ENCODE measurements at places on chromosomes 1 and 21.

DNA sequence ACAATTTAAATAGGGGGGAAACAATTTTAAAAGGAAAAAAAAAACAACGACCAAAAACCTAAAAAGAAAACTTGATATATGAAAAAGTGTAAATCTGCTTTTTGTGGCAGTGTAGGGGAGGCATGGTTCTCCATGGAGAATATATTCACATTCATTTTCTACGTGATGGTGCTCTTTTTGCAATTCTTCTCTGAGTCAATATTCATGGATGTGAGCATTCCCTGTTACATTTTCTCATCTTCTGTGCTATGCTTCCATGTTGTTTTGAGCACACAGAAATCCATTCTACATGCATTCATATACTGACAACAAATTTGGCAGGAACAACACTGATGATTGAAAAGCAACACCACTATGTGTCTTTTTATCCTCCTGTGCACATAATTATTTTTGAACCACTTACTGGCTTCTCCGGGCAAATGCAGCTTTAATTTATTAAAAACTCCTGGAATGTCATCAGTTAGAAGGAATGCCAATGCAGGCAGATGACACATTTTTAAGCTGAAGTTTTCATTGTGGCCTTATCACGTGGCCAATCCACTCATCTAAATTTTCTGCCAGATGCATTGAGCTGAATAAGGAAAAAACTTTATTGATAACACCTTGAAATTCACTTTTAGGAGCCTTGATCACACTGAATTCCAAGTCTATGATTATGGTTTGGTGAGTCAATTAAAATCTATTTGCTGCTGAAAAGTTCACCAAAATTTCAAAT, 590.6 kb downstream of the NUF2 start:
- DNase-seq: no peak

DNA sequence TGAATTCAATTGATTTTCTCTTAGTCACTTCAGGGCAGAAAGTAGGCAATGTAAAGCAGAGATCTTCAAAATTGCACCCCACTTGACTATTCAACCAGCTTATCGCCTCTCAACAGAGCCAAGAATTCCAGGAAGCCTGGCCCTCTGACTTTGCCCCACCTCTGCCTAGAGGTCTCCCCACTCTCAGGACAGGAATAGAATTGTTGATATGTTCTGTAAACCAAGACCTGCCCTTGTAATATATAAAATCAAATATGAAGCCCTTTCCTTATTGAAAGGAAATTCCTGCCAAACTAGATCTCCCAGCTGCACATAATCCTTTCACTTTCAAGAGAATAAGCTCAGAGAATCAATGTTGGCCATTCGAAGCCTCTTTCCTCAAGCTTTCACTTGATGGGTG, 116.1 kb upstream of the DPT start:
- DNase-seq: no peak

DNA sequence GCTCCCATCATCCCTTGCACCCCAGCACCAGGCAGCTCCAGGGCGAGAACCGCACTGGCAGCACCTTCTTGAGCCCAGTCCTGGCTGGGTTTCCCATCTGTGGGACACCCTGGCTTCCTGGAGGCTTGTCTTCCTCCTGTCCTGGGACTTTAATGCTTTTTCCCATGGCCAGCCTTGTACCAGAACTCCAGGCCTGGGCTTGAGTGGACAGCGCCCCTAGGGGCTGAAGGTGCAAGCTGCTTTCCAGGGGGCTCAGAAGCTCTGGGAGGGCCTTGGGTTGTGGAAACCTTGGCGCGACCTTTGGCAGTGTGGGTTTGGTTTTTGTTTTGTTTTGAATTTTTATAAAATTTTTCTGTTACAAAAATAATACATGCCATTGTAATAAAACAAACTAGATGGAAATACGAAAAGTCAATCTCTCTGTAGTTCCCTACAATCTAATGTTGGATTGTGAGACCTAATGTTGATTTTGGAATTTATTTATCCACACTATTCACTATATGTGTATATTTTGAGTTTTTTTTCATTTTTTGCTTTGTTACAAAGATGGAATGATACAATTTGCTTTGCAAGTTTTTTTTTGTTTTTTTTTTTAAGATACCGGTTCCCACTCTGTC, 33.8 kb upstream of the RPL11 start:
- DNase-seq: no peak

DNA sequence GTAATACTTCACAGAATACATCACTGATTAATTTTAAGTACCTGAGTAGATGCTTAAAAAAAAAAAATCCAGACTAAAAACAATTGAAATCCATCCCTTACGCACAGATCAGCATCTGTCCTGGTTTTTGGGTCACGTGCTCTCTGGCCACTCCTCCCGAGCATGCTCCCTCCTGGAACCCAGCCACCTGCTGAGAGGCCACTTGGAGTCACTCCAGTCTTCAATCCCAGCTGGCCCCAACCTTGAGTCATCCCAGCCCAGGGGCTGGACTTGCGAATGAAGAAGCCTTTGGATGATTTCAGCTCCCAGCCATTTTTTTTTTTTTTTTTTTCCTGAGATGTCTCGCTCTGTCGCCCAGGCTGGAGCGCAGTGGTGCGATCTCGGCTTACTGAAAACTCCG, 8.9 kb downstream of the MAP1LC3C start:
- no peak for DNase-seq

DNA sequence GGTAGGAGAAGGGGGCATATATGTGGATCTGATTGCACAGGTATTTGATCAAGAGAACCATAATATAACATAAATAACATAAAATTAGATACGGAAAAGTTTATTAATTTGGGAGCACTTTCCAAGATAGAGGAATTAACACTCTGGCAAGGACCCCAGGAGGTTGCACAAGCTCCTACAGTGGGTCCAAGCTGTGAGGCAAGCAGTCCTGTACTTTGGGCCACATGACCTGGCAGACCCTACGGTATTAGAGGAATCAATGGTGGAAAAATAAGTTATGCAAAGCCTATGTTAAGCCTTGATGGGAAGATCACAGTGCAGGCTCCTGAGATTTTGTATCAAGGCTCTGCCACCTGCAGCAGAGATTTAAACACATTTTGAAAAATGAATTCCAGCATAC, 220.1 kb downstream of the COL24A1 start:
- no peak for DNase-seq

- no peak for DNase-seq
These were observed 2.8 kb upstream of the ADORA1 start for GRCh38 chr1:203124546-203125317.
